Kidney (tissue), 22 donors: ENCODE measurements at places on chromosomes 7 and 10. TPM values are rescaled to one million over a fixed set of nuclear protein-coding genes. Genes with fewer than 3 reads are reported as not detected.

- H3K36me3 ChIP-seq = no peaks in the 10 kb centered on the region
- H3K27me3 ChIP-seq = no peaks in the 10 kb centered on the region
- no peak overlapping the region for H3K27ac ChIP-seq
- H3K4me3 ChIP-seq = no peak overlapping the region
- no peaks in the 10 kb centered on the region for H3K4me1 ChIP-seq
These were observed 329.9 kb downstream of the PTPRN2 start for GRCh38 chr7:158257516-158258410.

GRCh38 chr7:83608716-83609115, 40.2 kb downstream of the SEMA3E start:
- no peaks in the 10 kb centered on the region for H3K27me3 ChIP-seq
- DNase-seq = no peak
- no peak overlapping the region for H3K27ac ChIP-seq
- no peaks in the 10 kb centered on the region for H3K4me1 ChIP-seq
- no peaks in the 10 kb centered on the region for H3K36me3 ChIP-seq
- H3K4me3 ChIP-seq = no peak overlapping the region

DNA sequence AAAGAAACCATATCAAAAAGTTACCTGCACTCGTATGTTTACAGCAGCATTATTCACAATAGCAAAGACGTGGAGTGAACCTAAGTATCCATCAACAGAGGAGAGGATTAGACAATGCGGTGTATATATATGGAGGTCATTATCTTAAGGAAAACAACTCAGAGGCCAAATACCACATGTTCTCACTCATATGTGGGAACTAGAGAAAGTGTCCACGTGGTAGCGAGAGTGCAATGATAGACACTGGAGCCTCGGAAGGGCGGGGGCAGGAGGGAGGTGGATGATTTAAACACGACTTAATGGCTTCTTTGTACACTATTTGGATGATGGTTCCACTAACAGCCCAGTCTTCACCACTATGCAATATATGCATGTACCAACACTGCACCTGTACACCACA, 40.1 kb upstream of the RNF32 start:
- H3K4me1 ChIP-seq = no peaks in the 10 kb centered on the region
- H3K36me3 ChIP-seq = no peaks in the 10 kb centered on the region
- H3K4me3 ChIP-seq = no peak overlapping the region
- no peak overlapping the region for H3K27ac ChIP-seq
- DNase-seq = no peak

DNA sequence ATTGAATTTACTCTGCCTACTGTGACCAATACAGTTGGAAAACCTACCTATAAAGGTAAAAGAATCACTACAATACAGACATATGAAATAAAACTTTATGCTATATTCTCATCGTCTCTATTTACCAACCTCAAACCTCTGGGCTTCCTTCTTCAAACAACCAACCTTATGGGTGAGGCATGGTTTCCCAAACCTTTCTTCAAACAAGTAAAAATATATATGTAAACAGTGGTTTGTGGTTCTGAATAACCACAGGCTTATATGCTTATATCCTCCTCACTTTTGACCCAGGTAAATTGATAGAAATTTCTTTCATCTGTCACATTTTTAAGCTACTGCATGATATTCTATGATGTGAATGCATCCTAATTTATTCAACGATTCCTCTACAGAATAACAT, 103.6 kb downstream of the ITGB1 start:
- DNase-seq = no peak
- H3K4me1 ChIP-seq = no peaks in the 10 kb centered on the region
- no peaks in the 10 kb centered on the region for H3K27me3 ChIP-seq
- H3K27ac ChIP-seq = no peak overlapping the region
- H3K36me3 ChIP-seq = no peaks in the 10 kb centered on the region

- DNase-seq = no peak
- H3K36me3 ChIP-seq = peaks cover 17% of the 10 kb centered on the region
- peaks cover 7% of the 10 kb centered on the region for H3K4me1 ChIP-seq
- H3K27ac ChIP-seq = no peak overlapping the region
- H3K27me3 ChIP-seq = no peaks in the 10 kb centered on the region
These were observed 6.5 kb downstream of the PPIF start for GRCh38 chr10:79353726-79354125.

The BNIP3 gene
- 75.4 TPM for polyA plus RNA-seq
